Naive B cell (primary cell): ENCODE measurements at places on chromosomes 1 and 21.

DNA sequence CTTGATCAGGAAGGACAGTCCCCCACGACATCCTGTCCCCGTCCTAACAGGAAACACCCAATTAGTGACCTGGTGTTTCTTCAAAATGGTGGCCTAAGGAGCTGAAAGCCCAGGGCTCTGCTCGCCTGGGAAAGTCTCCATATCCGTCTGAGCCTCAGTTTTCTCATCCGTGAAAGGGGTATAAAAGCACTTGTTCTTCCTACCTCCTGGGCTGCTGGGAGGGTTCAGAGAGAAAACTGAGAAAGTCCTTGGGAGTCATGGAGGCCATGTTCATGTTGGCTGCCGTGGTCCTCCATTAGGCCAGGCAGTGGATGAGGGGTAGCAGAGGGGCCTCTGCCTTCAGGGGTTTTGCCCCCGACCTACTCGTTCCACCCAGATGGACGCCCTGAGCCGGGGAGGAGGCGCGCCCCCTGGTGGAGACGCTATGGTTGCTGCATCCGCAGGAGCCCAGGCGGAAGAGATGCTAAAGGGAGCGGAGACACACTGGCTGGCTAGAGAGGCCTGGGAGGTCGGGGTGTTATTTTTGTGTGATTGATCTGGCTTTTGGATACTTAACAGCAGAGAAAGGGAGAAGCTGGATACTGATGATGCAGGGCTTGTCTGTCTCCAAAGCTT lies 113.5 kb downstream of the PRDM2 start:
- DNase-seq = no peak

GRCh38 chr1:187070076-187070475 lies 241.3 kb downstream of the PLA2G4A start:
- no peak for DNase-seq

- no peak for DNase-seq
These were observed 84.5 kb downstream of the UCHL5 start for GRCh38 chr1:192974701-192975100.

- DNase-seq = no peak
These were observed 2.5 kb upstream of the TRIM11 start for GRCh38 chr1:228408869-228409805.

- DNase-seq = no peak
These were observed 72.9 kb downstream of the ITPKB start for GRCh38 chr1:226666164-226666506.

- DNase-seq = no peak
These were observed 279.1 kb downstream of the PCP4 start for GRCh38 chr21:40146216-40146837.

DNA sequence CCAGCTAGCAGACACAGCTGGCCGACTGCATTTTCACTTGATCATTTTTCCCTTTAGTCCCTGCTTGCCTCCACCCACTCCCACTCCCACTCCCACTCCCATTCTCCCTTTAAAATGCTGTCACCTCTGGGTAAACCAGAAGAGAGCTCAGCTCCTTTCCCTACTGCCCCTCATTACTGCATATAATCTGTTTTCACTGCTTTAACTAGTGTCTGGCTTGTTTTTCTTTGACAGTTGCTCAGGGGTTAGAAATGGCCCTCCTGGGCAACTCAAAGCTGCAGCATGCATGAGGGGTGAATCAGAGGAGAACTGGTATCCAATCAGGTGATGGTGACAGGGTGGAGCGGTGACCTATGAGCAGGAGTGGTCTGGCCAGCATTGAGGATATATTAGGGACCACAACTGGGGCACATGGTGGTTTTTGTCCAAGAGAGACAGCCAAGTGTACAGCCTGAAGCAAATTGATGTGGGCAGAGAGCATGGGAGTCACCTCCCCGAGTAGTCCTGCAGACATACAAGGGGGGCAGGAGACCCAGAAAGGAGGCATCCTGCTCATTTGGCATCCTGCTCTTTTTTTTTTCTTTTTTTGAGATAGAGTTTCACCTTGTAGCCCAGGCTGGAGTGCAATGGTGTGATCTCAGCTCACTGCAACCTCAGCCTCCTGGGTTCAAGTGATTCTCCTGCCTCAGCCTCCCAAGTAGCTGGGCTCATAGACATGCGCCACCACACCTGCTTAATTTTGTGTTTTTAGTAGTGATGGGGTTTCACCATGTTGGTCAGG lies 42.6 kb upstream of the SRSF10 start:
- DNase-seq = no peak

DNA sequence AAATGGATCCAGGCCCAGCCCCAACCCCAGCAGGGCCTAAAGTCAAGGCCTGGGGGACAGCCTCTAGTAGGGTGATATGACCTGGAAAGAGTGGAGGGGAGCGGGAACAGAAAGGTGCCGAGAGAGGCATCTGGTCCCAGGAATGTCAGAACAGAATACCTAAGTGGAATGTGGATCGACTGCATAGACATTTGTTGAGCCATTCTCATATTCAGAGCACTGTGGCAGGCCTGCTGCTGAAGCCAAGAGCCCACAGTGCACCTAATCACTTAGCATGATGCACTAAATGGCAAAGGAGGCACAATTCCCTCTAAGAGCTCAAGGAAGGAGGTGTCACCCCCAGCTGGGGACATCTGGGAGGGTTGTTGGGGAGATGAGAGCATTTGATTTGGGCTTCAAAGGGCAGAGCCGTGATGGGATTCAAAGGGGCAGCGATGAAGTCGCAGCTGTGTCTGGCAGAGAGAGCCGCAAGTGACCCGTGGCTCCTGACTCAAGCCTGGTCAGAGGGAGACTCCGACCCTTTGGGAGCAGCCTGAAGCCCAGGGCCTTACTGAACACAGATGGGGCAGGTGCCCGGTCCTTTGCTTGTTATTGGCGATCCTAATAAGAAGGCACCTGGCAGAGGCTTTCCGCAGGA lies 8.6 kb upstream of the PKP1 start:
- DNase-seq = no peak

GRCh38 chr1:3762151-3762872 lies 10.1 kb downstream of the CCDC27 start:
- DNase-seq = no peak

DNA sequence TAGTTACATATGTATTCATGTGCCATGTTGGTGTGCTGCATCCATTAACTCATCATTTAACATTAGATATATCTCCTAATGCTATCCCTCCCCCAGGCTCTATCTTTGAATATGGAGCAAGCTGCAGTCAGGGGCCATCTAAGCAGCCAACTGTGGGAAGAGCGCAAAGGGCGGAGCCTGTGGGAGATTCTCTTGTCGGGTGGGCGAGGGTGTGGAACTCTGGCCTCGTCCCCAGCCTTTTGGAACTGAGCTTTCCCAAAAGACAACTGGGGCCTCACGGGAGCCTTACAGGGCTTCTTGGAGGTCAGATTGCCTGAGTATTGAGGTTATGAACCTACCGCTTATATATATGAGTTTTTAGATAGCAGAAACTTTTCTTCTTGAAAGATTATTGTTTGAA lies 117.2 kb downstream of the HHAT start:
- DNase-seq = no peak

DNA sequence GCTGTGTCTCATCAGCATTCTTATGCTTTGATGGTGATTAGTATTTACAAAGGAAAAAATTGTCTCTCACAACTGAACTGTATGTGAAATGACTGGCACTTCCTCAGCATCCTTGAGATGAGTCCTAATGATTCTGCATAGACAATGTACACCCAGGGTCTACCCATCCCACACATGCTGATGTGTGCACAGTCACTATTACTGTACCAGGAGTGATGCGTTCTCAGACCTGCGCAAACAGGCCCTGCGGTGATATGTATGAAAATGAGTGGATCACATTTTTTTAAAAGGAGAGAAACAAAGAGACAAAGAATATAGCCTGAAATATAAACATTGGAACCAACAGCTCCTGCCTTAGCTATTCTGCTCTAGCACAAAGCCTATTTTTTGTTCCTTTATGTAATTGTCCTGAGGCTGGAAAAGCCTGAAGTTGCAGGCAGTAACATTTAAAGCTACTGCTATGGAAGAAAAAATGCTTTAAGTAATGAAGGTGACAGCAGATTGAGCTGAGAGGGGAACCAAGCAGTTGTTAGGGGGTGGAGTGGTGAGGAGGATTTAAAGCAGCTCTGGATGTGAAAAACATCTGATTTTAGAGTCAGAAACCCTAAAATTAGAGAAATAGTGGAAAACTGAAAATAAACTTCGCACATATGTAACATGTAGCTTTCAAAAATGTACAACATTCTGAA lies 5.5 kb downstream of the RCAN1 start:
- no peak for DNase-seq

DNA sequence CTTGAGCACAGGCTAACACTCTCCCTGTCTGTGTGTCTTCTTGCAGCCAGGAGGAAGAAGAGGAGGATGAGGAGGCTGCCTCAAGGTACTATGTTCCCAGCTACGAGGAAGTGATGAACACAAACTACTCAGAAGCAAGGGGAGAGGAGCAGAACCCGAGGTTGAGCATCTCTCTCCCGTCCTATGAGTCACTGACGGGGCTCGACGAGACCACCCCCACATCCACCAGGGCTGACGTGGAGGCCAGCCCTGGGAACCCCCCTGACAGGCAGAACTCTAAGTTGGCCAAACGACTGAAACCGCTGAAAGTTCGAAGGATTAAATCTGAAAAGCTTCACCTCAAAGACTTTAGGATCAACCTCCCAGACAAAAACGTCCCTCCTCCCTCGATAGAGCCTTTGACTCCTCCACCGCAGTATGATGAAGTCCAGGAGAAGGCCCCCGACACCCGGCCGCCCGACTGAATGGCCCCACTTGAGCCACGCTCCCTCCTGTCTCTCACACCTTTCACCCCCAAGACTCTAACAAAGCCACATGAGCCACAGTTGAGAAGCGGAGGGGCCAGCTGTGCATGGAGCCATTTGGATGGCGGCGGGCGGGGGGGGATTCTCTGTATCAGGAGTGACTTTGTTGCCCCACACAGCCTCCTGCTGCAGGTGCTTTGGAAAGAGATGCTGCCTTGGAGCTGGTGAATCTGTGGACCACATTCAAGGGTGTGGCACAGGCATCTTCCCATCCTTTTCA lies 27.6 kb upstream of the FHAD1 start:
- no peak for DNase-seq
